BE2C (cell line): ENCODE measurements at places on chromosomes 2 and 18.

GRCh38 chr2:46943881-46944798 is 28.5 kb upstream of the MCFD2 start:
- DNase-seq = no peak

- DNase-seq = no peak
Observed at GRCh38 chr2:223915071-223915470, 30.1 kb downstream of the WDFY1 start.

DNA sequence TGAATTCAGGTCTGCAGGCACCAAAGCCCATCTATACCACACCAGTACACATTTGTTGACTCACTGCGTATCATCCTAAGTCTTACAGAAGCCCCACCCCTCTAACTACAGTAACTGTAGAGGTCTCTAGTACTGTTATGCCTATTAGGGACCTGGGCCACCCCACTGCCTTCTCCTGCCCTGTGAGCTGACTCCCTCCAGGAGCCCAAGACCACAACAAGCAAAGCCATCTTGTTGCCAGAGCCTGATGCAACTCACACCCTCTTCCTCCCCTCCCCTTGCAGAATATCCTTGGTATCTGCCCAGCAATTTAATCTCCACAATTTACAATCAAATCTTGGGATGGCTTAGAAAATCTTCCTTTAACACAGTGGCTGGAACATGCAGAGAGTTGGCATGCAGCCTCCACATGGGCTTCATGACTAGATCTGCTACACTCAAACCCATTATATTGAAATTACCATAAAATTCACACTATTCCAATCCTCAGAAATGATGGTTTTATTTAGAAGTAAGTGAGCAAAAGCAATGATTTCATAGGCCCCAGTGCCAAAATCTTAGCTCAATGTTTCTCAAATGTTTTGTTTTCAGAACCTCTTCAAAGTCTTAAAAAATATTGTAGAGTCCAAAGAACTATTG is 17.7 kb upstream of the CYP1B1 start:
- no peak for DNase-seq

GRCh38 chr2:10617241-10617640 is 72.5 kb downstream of the NOL10 start:
- DNase-seq = no peak

- DNase-seq = no peak
Observed at GRCh38 chr2:100004959-100005387, 137.4 kb downstream of the AFF3 start.

DNA sequence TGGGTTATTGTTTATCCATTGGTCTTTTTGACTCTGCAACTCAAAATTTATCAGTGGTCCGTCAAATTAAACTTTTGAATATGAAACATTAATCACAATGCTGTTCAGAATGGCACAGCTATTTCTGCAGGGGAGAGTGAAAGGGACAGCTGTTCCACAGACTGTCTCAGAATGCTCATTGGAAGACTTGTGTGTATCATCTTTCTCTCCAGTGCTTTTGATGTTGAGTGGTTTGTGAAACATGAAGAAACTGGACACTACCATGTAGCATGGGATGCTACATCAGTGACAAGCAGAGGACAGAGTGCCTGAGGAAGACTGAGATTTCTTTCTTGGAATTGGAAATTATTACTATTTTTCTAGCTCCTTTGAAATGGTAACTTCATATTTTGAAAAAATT is 115.7 kb downstream of the PLCL1 start:
- DNase-seq = no peak

DNA sequence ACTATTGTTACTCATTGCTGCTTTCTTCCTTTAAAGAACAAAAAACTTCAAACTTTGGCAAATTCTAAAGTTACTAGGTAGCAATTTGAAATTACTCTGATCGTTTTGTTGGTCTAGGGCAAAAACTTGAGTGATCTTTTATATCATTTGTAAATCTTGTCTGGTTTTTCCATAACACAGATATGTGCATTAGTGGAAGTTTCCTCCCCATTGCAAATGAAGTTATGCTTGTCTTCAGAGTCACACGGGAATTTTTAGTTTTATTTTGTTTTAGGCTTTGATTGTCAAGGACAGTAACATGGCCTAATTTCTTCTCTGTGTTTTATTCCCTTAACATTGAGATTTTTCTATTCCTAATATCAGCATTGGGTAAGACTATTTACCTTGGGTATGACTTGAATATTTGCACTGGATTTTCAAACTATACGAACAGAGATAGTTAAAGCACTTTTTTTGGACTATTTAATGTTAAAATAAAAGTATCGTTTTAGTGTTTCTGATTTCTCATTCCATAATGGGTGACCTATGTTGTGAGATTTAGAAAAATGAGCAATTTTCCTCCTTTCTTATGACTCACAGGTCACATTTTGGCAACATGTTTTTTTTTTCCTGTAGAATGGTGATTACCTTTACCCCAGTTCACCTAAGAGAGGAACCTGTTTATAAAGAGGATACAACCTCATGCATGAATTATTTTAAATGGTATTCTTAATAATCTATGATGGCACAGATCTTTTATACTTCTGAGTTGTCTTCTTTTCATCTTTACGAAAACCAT is 65.0 kb downstream of the BABAM2 start:
- DNase-seq = no peak

DNA sequence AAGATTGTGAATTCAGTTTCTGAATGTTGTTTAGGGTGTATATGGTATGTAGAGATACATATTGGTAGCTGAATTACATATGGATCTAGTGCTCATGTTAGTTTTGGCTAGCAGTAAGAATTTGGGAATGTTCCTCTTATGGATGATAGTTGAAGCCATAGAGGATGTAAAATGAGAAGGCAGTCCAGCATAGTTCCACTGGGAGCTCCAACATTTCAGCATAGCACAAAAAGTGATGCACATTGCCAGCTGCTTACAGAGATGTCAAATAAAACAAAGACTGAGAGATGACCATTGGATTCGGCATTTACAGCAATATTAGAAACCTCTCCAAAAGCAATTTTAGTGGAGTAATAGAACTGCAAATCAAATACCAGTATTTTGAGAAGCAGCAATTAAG is 77.4 kb downstream of the EML4 start:
- DNase-seq = no peak

DNA sequence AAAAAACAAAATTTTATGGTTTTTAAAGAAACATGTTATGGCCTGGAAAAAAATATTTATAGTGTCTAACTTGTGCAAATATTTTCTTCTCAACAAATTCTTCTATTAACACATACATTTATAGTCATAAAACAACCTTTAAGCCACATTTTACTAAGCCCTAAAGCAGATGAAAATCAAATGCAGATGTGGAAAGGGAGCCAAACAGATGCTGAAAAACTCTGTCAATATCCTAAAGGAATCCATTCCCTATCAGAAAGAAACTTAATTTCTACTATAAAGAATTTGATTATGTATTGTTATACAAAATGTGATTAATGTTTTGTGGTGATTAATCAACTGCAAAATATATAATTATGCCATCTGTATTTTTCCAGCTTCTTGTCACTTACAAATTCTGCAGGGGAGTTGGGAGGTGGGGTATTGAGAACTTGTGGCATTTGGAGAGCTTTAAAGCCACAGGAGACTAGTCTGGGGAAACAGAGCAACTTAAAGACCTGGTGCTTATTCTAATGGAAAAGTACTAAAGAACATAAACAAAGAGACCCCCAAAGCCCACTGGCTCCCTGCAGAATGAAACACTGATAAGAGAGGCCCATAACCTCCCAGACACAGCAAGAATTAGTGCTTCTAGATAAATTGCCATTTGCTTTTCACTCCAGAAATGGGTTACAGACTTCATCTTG is 1721.0 kb upstream of the PIK3C3 start:
- no peak for DNase-seq

DNA sequence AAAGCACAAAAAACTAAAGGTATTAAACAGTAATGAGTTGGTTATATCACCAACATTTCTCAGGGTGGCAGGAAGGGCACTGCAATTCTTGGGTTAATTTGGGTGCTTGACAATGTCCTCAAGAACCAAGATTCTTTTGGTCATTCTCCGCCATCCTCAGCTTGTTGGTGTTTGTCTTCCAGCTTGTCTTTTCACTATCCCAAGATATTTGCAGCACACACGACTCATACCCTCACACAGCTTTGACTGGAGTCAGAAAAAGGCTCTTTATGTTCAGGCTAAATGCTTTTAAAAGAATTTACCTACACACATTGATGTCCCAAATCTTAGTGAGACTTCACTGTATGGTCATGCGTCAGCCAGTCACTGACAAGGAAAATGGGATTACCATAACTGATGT is 12.5 kb downstream of the GREB1L start:
- DNase-seq = no peak

DNA sequence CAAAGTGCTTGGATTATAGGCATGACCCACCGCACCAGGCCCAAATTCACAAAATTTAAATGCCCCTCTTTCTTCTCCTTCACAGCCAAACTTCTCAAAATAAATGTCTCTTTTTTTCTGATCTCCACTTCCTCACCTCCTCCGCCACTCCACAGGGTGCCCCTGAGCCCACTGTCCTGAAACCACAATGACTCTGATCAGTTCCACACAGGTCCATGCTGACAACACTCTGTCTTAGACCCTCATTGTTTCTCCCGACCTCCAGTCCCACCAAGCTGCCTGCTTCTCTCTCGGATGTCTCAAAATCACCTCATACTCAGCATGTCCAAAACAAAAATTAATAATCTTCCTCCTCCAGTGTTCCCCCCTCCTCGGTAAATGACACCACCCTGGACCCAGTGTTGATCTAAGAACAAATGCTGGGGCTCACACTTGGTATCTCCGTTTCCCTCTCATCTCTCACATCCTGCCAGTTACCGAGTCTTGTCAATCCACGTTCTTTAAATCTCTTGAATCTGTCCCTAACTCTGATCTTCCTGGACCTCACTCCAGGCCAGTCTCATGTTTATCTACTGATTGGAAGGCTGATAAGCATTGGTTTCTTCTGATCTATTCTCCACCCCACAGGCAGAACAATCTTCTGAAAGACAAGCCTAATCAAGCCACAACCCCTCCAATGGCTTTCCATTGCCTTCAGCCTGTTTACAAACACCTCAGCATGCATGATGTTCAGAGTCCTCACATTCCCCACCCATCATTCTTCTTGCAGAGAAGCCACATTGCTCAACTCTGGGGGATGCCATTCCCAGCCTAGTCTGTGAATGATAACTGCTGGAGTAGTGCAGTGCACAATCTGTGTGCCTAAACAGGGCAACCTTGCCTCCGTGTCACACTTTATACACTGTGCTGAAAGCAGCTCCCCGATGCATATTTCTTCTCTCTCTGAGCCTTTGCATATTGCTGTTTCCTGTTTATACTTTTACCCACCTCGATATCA is 12.4 kb upstream of the ANKRD44 start:
- DNase-seq = no peak

DNA sequence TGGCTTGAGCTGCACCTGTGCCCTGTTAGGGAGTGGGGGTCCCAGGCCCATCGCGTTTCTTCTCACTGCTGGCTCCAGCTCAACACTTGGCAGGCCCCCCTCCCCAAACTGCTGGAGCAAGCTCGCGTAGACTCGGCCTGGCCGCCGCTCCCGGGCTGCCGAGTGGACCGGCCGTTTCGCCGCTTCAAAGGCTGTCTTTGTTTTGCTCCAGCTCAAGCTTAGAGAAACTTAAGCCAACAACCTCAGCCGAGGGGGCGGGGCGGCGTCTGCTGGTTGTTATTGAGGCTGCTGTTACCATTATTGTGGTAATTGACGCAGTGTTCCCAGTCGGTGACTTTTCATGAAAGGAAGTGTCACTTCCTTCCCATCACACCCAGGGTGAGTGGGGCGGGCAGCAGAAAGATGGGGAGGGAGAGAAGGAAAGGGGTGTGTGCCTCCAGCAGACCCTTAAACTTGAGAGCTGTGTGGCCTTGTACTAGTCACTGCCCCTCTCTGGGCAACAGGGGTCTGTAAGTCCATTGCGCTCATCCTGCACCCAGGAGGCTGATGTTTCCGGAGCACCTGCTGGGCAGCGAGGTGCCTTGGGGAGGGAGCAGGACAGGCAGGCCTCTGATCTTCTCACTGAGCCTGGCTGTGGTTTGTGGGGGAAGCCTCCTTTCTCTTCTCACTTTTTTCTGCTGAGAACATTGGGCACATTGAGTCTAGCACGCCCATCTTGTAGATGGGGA is 2.1 kb downstream of the ARID5A start:
- no peak for DNase-seq

DNA sequence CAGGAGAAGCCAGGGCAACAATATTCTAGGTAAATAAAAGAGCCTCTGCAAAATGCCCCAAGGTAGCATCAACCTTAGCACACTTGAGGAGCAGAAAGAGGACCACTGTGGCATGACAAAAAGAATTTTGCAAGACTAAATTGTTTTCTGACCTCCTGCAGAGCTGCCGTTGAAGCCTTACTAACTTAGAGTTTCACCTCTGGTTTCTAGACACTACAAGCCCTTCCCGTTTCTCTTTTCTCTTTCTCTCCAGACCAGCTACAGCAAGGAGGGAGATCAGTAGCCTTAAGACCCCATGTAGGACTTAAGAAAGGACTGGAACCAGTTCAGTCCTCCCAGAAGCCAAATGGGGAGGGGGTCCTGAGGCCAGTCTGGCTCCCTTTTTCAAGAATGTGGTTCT is 73.3 kb upstream of the SP3 start:
- DNase-seq = no peak

DNA sequence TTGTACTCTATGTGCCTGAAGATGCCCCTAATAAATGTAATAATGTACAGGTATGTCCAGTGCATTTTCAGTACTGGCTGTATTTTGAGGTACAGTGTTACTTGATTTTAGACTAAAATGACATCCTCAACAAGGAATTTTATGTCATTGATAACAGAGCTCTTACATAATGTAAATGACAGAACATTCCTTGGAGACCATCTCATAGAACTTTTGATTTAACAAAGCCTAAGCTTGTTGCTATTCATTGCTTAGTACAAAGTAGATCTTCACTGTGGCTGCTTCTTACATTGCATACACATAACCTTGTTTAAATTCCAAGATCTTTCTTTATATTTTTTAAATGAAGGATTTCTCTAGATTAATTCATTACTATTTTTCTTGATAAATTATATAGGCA is 24.1 kb downstream of the DYNC1I2 start:
- no peak for DNase-seq

DNA sequence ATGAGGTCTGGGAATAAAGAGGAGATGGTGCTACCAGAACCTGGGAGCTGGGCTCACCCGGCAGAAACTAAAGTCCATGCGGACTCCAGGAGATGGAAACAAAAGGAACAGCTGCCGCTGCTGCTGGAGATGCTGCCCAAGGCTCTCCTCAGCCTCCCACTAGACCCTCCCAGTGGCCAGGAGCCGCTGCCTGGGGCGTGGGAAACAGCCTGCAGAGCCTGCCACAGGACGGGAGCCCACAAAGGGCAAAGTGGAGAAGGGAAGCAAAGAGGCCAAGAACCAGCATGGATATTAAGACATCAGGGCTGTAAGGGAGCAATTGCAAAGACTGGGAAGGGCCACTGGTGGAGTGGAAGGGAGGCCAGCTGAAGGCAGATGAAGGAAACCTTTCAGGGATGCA is 179.6 kb downstream of the NCK2 start:
- DNase-seq = no peak
